ENCODE measurements at places on chromosomes 7 and 10. TPM values are rescaled to one million over a fixed set of nuclear protein-coding genes. Genes with fewer than 3 reads are reported as not detected.

GRCh38 chr7:158076656-158077055 is 511.0 kb downstream of the PTPRN2 start:
- peak; percentile 17 for DNase-seq

GRCh38 chr10:97849687-97850402 is at the start of gene GOLGA7B:
GOLGA7B (plus strand) TSS chr10:97849843; CDS start chr10:97850304, 461 bp downstream.
- peak; percentile 56 for DNase-seq

DNA sequence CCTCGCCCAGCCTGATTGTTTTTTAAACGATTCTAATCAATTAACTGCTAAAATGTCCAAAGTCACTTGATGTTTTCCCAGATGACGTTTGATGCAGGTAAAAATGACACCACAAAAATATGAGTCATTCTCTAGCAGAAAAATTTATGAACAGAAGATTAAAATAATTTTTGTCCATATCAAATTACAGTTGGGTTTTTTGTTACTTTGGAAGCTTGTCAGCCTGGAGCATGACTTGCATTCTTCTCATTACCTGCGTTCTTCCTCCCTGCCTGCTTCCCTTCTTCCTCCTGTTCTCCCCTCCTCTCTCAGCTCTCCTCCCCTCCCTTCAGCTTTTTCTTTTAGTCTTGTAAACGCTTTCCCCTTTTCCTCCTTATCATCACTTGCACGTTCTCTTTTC is 18.7 kb downstream of the IL15RA start:
- DNase-seq: no peak

- DNase-seq: peak; percentile 33
Measured at GRCh38 chr7:64463636-64464375, 99.1 kb downstream of the ZNF680 start.

DNA sequence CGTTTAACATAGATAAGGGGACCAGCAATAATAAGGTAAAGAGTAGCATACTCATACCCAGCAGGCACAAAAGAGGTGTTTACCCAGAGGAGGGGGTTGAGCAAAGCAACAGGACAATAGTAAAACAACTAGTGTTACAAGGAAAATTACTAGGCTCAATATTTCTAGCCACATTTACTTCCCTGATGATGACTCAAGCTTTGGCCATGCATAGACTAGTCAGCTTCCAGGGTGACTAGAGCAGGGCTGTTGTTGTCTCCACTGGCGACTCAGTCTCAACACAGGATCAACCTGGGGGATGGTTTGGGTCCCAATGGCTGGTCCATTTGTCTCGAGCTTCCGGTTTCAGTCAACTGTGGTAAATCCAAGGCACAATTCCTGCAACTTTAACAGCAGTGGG is 217.7 kb upstream of the KCND2 start:
- no peak for DNase-seq

DNA sequence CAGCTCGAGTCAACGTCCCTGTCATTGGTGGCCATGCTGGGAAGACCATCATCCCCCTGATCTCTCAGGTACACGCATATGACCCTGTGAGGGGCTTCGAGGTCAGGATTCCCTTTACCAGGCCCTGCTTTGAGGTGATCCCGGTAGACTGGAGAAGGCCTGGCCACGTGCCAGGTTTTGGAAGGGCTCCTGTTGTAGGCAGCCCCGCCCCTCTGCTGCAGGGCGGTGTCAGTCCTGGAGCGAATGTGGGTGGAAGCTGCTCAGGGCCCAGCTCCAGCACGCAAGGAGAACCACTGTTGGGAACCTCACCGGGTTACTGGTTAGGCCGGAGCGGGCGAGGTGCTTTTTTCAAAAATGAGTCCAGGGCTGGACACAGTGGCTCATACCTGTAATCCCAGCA is 15.6 kb downstream of the MDH2 start:
- DNase-seq: peak; percentile 67

DNA sequence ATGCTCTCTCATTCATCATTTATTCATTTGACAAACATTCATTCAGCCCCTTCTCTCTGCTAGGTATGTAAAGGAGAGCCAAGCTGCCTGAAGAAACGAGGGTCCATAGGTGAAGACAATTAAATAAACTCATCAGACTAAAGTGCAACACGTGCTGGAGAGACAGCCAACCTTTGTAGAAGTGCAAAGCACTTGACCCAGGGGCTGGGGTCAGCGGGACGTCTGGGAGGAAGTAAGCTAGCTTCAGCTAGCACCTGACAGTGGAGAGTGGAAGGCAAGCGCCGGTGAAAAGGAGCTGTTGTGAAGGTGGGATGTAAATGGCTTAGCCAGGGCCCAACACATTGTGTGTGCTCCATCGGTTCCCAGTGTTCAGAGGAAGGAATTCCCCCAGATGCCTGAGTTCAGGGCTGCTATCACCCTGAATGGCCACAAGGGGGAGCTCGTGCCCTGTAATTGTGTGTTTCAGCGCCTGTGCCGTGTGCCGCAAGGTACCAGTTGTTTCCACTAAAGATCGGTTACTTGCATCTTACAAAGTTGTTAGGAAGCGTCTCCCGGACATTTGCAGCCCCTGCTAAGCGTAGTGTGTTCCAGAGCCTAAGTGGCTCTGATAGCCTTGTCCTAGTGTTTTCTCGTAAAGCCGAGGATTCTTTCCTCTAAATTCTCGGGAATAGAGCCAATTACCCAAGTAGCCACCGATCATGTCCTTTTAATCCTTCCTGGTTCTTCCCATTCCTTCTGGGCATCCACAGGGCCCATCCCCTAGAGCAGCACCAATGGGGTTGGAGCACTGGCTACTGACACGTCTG is 30.6 kb downstream of the TLX1 start:
- peak; percentile 75 for DNase-seq

GRCh38 chr10:7027913-7028808 is 382.7 kb downstream of the SFMBT2 start:
- no peak for DNase-seq

DNA sequence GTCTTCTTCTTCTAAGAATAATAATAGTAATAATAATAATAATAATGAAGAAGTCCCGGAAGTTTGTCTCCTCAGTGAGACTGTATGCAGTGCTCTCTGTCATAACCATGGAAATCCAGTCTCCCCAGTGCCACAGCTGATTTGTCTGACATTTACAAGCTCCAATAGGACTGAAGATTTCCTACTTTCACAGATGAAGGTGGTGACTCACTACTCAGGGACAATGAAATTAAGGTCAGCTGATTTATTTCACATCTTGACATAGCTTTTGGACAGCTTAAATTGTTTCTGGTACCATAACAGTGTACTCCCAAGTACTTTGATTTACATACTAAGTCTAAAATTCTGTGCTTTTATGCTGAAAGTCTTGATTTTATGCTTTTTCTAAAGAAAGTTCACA is 6.9 kb downstream of the CELF2 start:
- no peak for DNase-seq

DNA sequence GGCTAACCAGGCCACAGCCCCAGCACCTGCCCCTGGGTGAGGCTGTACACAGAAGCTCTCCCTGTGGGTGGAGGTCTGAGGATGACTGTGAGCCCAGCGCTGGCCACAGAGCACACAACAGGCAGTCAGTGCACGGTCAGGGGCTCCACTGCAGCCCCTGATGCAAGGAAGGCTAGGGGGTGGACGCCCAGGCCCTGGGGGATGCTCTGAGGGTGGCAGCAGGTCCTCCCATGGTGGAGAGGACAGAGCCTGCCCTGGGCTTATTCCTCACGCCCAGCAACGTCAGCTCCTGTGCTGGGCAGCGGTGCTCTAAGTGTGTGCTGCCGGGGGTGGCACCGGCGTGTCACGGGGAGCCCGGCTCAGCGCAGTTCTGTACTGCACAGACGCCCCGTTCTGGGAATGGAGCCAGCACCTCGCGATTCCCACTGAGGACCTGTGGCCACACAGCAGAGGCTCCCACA is 223.2 kb downstream of the MAD1L1 start:
- peak; percentile 19 for DNase-seq

GRCh38 chr10:99467236-99467999 is 37.0 kb upstream of the GOT1 start:
- no peak for DNase-seq

DNA sequence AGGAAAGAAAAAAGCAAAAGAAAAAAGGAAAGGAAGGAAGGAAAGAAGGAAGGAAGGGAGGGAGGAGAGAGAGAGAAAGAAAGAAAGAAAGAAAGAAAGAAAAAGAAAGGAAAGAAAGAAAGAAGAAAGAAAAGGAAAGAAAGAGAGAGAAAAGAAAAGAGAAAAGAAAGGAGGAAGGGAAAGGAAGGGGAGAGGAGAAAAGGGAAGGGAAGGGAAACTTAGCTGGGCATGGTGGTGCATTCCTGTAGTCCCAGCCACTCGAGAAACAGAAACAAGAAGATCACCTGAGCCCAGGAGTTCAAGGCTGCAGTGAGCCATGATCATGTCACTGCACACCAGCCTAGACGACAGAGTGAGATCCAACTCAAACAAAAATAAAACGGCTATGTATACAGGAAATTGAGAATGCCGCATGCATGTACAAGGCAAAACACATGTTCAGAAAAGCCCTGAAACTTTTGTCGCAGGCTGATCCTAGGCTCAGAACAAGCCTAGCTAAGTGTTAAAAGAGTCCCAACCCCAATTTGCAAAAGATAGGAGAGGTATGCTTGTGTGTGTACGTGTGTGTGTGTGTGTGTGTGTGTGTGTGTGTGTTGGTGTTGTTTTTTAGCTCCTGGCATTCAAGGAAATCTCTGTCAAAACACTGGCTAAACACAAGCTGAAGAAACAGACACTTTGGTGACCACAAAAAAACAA is 6.6 kb upstream of the NPC1L1 start:
- no peak for DNase-seq

DNA sequence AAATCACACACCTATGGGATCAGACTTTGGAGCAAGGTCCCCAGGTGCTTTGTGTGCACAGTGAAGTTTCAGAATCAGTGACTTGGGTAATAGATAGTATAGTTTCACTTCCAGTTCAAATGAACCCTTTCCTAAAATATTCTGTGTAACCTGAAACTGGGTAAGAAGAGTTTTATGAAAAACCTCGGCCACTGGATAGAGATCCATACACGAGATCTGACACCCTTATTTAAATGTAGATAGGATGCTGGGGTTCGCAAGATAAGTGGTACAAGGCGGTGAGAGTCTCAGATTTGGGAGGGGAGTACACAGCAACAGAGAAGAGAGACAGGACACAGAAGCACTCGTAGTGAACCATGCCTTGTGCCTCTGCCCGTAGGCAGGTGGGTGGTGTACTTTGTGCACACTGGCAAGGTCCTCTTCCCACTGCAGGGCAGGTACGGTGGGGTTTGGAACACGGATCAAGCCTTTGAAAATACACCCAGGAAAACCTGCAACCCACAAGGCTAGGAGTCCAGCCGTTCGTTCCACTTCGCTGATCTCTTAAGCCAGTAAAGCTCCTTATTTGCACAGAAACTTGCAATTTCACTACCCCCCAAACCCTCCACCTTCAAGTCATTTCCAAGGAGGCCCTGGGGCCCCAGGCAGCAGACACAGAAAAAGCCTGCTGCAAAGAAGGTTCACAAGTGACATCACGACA is 162.8 kb downstream of the USP6NL start:
- DNase-seq: peak; percentile 14

DNA sequence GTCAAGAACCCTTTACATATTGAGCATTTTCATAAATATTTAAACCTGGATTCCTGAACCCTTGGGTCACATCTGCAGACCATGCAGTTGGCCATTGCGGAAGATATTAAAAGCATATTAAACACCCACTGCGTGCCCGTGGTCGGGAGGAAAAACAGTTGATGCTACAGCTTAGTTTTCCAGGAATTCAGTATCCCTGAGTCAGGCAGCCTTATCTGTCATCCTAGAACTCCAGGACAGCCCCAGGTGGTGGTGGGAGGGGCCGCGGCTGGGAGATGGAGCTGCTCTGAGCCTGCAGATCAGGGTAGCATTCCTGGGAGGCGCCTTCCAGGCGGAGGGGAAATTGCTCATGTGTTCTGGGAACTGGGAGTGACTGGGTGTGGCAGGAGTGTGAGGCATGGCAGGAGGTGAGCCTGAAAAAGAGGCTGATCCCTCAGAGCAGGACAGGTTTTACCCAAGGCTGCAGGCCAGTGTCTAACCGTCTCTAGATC is 222.9 kb upstream of the SH2B2 start:
- DNase-seq: no peak

DNA sequence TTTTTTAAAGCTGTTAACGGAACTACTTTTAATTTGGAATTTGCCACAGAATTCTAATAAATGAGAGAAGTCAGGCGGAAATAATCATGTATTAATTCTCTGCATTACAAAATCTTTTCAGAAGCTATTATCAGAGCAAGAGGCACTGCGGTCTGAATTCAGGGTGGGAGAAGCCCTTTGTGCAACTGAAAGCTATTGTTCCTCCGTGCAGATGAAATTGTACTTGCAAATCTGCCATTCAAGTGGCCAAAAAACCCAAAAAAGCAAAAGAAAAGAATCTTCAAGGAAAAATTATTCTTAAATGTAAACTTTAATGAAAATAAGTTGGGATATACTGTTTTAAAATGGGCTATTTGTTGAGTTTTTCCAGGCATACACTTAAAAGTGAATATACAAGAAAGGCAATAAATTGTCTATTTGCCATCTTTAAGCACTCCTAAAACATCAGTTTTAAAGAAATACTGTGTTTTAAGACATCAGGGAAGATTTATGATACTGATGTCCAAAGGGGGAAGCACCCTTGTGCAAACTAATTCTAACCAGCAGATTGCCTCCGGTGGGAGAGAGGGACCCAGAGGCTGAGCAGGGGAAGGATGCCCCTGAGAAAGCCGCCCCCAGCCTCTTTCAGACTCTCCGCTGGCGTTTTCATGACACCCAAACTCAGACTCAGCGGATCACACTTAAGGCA is 351.2 kb downstream of the DNAJB6 start:
- no peak for DNase-seq

DNA sequence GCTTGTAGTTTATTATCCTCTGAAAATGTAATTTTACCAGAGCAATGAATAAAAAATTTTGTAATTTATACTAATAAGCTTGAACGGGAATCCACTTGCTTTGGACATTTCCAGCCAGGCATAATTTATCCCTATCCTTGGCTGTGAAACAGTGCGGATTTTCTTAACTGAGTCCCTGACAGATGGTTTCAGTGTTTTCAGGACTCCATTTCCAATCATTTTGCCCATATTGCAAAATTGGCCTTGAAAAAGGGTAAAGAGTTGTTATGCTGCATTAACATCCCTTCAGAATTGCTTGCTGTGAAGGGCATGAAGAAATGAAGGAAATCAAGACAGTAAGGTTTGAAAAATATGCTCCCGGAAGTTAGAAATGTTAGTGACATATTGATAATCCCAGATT is 57.7 kb downstream of the NXPH1 start:
- no peak for DNase-seq

The UCN3 gene
- total RNA-seq: not detected

The ZNF282 gene
- total RNA-seq: 11.5 TPM

The SYT15B gene
- 0.73 TPM for total RNA-seq

The EPO gene
- 31.7 TPM for total RNA-seq

The OPTN gene
- 70.7 TPM for total RNA-seq

The HOXA2 gene
- total RNA-seq: not detected

The GRID1 gene
- 0.63 TPM for total RNA-seq

The ZNF800 gene
- total RNA-seq: 15.1 TPM
